Activated CD8-positive, alpha-beta T cell treated with anti-CD3 and anti-CD28 coated beads for 36 hours (primary cell): ENCODE measurements at places on chromosomes 2 and 18. TPM values are rescaled to one million over a fixed set of nuclear protein-coding genes. Genes with fewer than 3 reads are reported as not detected.

DNA sequence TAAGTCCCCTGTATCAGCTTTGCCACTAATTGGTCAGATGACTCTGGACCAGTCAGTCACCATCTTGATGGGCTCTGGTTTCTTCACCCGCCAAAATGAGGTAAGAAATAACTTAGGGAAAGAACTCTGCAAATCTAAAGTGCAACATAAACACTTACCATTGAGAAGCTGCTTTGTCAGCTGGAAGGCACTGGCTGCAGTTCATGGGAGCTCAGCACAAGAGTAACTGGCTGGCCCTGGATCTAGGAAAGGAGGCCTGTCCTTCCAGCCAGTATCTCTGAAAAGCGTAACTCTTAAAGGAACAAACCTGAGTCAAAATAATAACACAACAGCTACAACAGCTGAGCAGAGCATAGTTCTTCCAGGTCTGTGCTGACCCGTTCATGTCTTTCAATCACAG, 123.9 kb downstream of the CACNB4 start:
- DNase-seq, result no peak
- H3K4me1 ChIP-seq, result peaks cover 10% of the 10 kb centered on the region
- no peak overlapping the region for H3K27ac ChIP-seq
- H3K4me3 ChIP-seq, result no peak overlapping the region
- H3K27me3 ChIP-seq, result peaks cover 5% of the 10 kb centered on the region

GRCh38 chr2:4693266-4693665, 989.9 kb downstream of the DCDC2C start:
- no peak overlapping the region for H3K27ac ChIP-seq
- no peaks in the 10 kb centered on the region for H3K36me3 ChIP-seq
- no peaks in the 10 kb centered on the region for H3K27me3 ChIP-seq
- DNase-seq, result no peak

Gene SPEG
- 2.1 TPM for total RNA-seq

- peaks cover 55% of the 10 kb centered on the region for H3K4me1 ChIP-seq
- H3K36me3 ChIP-seq, result peaks cover 11% of the 10 kb centered on the region
- H3K27ac ChIP-seq, result peak overlapping the region; percentile 94
- DNase-seq, result no peak
Measured at GRCh38 chr2:84882775-84883550, 2.1 kb upstream of the TRABD2A start.

- no peak overlapping the region for H3K27ac ChIP-seq
- H3K4me1 ChIP-seq, result no peaks in the 10 kb centered on the region
- no peak for DNase-seq
Measured at GRCh38 chr2:78418021-78418420, 607.5 kb upstream of the REG3G start.

Gene ASTL
- 2.7 TPM for total RNA-seq

GRCh38 chr18:12059334-12060181, 34.1 kb upstream of the ANKRD62 start:
- H3K4me3 ChIP-seq, result no peak overlapping the region
- H3K27me3 ChIP-seq, result no peaks in the 10 kb centered on the region
- no peak overlapping the region for H3K27ac ChIP-seq
- H3K4me1 ChIP-seq, result no peaks in the 10 kb centered on the region

GRCh38 chr2:74831693-74832530, 2.0 kb upstream of the HK2 start:
- peaks cover 3% of the 10 kb centered on the region for H3K27me3 ChIP-seq
- peaks cover 31% of the 10 kb centered on the region for H3K4me1 ChIP-seq
- peak overlapping the region; percentile 11 for H3K27ac ChIP-seq
- DNase-seq, result no peak

Gene UNC80
- total RNA-seq, result not detected

DNA sequence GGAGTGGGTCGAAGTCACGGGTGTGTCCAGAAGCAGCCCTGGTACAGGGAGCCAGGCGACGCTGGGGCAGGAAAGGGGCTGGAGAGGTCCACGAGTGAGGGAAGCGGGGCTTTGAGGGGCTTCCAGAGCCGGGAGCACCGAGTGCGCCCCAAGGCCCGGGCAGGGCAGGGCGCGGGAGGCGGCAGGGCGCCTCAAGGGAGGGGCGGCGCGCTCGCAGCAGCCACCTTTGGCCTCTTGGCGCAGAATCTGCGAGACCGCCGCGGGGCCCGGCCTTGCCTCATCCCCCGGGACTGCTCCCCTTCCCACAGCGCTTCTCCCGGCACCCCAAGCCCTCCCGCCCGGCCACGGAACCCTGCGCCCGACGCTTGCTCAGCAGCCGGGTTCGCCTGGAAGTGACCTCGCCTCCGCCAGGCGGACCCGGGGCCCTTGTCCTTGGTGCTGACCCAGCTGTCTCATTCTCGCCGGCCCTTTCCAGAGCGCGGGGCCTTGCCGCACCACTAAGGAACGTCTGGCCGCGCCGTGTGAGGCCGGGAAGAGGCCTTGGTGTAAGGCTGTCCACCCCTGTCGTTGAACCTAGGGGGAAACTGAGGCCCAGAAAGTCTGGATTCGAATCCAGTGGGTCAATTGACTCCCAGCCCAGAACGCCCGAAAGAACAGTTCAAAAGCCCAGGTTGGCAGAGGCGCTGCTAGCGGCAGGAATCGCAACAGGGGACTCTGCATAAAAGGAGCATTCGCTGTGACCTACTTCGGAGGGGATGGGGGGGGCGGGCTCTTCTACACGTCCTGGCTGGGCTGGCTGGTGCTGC, 584 bp upstream of the DNER start:
- H3K27me3 ChIP-seq, result peaks cover 55% of the 10 kb centered on the region
- DNase-seq, result peak; percentile 44
- peak overlapping the region; percentile 19 for H3K4me3 ChIP-seq
- H3K36me3 ChIP-seq, result no peaks in the 10 kb centered on the region

DNA sequence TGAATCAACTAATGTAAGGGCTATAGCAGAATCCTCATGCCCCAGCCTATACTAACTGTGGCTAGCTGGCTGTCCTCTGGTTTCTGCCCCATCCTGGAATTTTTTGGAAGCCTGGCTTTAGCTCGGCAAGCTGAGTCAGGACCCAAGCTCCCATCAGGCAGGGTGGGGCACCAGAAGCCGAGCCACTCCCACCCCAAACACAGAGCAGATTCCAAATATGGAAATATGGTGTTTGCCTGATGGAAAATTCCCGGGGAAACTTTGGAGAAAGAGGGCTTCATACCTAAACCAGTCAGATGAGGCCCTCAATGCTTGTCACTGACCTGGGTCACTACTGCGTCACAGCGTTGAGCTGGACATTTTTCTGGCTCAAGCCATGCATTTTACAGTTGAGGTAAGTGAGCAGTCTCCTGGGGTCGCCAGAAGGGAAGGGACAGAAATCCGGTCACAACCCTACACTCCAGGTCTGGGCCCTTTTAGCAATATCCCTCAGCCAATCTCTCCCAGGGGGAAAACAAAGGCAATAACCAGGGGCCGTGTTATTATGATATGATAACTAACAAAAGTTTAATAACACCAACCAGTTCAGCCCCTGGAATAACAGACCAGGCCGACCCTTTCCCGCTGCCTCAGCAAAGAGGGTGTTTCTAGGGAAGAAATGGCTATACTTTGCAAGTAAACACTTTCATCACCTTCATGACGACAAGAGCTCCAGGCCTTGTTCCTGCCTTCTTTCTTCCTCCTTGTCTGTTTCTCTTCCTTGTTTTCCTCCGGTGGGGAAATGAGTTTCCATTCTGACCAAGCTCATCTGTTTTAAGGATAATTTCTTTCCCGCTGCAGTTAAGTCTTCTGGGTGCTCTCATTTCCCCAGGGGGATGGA, 37.7 kb downstream of the PSD4 start:
- no peaks in the 10 kb centered on the region for H3K36me3 ChIP-seq
- no peak overlapping the region for H3K27ac ChIP-seq
- H3K27me3 ChIP-seq, result no peaks in the 10 kb centered on the region
- no peaks in the 10 kb centered on the region for H3K4me1 ChIP-seq

DNA sequence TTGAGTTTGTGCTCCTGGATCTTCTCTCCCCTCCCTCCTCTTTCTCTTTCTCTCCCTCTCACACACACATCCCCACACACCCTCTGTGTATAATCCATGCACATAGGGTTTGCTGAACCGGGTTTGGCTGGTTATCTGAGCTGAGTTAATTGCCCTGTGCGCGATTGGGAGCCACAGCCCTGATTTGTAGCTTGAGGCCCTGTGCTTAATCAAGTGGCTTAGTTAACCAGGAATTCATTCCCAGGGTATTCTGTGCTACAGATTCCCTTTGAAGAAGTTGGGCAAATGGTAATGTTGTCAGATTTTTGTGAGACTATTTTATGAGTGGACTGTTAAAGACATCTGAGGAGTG, 6.2 kb downstream of the PARD3B start:
- no peaks in the 10 kb centered on the region for H3K4me1 ChIP-seq
- no peak for DNase-seq
- no peak overlapping the region for H3K4me3 ChIP-seq
- peaks cover 4% of the 10 kb centered on the region for H3K27me3 ChIP-seq
- no peak overlapping the region for H3K27ac ChIP-seq

DNA sequence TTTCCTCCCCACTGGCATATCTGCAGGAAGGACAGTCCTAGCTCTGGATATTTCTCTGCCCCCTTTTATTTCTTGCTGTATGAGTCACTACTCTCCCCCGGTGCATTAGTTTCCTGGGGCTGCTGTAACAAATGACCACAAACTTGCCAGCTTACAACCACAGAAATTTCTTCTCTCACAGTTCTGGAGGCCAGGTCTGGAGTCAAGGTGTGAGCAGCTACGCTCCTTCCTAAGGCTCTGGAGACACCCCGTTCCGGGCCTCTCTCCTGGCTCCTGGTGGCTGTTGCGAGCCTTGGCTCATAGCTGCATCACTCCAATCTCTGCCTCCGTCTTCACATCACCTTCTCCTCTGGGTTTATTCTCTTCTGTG, 34.1 kb downstream of the PTPRM start:
- H3K4me3 ChIP-seq, result no peak overlapping the region
- no peaks in the 10 kb centered on the region for H3K4me1 ChIP-seq
- no peaks in the 10 kb centered on the region for H3K27me3 ChIP-seq
- no peak overlapping the region for H3K27ac ChIP-seq

Gene IL1A
- total RNA-seq, result 0.99 TPM

GRCh38 chr2:23342075-23342474, 42.9 kb upstream of the KLHL29 start:
- no peak overlapping the region for H3K27ac ChIP-seq
- no peaks in the 10 kb centered on the region for H3K36me3 ChIP-seq
- H3K27me3 ChIP-seq, result peaks cover 2% of the 10 kb centered on the region
- DNase-seq, result no peak
- H3K4me3 ChIP-seq, result no peak overlapping the region
- H3K4me1 ChIP-seq, result no peaks in the 10 kb centered on the region

Gene KIF1A
- total RNA-seq, result 9.0 TPM

Gene ARHGAP15
- 72.8 TPM for total RNA-seq

DNA sequence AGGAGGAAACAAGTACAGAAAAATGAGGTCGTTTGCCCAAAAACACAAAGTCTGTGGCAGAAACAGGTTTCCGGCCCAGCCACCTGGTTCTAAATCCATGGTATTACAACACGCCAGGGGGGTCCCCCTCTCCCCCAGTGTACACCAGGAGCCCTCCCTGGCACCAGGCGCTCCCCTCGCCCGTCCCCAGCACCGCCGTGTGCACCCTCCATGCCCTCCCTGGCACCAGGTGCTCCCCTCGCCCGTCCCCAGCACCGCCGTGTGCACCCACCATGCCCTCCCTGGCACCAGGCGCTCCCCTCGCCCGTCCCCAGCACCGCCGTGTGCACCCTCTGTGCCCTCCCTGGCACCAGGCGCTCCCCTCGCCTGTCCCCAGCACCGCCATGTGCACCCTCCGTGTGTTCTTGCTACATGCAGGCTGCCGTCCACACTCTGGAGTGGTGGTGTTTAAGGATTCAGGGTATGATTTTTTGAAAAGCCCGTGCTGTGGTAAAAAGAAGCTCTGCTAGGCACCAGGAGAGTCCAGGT, 59.8 kb upstream of the NFATC1 start:
- no peak overlapping the region for H3K4me3 ChIP-seq
- no peak overlapping the region for H3K27ac ChIP-seq
- no peak for DNase-seq
- peaks cover 27% of the 10 kb centered on the region for H3K36me3 ChIP-seq
- no peaks in the 10 kb centered on the region for H3K4me1 ChIP-seq
